ENCODE measurements at places on chromosomes 16 and 17.

DNA sequence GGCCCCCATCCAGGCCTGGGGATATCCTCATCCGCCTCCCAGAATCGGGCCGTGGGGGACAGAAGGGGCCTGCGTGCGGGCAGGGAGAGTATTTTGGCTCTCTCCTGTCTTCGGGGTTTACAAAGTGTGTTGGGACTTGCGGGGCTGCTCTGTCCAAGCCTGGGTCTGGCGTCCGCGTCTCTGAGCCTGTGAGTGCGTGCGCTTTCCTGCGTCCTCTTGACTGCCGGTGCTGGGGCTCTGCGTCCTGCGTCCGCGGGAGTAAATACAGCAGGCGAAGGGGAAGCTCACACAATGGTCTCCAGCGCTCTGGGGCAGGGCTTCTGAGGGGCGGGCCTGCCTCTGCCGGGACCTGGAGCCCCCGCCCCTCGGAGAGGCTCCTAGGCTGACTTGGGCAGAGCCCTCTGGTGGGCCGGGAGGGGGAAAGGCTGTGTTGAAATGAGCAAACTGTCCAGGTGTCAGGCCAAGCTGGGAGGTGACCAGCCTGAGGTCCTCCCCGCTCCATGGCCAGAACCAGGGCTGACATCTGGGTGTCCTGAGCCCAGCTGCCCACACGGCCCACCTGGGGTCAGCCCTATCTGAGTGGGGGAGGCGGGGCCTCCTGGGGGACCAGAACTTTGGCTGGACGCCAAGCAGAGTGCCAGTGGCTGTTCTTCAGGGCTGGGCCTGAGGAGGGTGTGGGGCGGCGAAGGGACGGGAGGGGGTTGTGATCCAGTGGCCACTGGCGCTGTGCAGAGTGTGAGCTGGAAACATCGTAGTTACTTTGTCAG lies 233.6 kb downstream of the SEC14L1 start:
- DNase-seq = no peak

GRCh38 chr16:61797961-61798507 lies 238.2 kb downstream of the CDH8 start:
- no peak for DNase-seq

DNA sequence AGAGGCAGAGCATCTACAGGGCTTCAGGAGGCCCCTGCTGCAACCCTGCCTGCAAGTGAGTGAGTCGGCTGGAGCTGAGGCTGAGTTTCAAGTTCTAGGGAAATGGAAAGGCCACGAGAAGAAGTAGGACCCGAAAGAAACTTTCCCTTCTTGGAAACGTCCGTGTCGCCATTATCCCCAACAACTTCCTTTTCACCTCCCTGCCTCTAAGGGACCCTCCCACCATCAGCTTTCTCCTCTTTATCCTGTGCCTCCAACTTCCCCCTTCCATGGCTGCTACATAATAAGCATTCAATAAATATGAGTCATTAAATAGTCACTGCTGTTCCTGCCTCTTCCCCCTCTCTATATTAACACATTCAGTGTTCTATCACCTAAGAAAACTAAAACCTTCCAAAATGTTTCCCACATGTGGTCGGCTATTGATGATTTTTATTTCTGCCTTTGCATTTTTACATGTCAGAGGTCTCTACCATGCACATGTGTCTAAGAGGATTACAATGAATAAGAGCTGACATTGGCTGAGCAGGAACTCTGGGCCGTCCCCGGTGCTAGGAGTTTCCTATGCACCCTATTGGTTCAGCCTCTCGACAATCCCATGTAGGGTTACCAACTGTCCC lies 115.9 kb upstream of the TNRC6C start:
- DNase-seq = no peak

- no peak for DNase-seq
These were observed at the start of gene RAB34 for GRCh38 chr17:28717578-28718332. TSS of gene RAB34 (minus strand) at chr17:28717868. CDS start at chr17:28717266, 602 bp downstream.

DNA sequence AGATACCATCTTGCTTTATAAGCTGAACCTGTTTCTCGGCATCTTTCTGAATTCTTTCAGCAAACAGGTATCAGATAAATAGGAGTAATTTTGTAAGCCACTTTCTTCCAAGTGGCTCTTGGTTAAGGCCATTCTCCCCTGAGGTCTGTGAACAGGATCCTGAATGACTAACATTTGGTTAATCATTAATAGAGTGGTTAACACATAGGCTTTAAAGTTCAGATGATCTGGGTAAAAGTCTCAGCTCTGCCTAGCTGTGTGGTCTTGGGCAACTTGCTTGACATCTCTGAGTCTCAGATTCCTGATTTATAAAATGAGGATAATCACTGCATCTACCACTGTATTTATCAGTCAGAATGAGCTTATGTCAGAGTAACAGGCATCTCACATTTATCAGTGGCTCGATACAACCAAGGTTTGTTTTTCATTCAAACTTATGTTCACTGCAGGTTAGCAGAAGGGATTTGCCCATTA lies 44.4 kb upstream of the ANKFN1 start:
- DNase-seq = no peak

GRCh38 chr16:31461201-31461920 lies 2.1 kb downstream of the ARMC5 start:
- no peak for DNase-seq

DNA sequence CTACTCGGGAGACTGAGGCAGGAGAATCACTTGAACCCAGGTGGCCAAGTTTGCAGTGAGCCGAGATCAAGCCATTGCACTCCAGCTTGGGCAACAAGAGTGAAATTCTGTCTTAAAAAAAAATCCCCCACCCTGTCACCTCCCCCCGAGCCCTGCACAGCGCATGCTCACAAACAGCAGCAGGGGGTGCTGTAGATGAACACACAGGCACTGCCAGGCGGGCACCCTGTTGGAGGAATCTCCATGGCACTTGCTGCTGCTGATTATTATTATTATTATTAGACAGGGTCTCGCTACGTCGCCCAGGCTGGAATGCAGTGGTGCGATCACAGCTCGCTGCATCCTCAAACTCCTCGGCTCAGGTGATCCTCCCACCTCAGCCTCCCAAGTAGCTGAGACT lies 24.6 kb downstream of the FZD2 start:
- DNase-seq = no peak

GRCh38 chr16:77585379-77586251 lies 136.7 kb upstream of the NUDT7 start:
- DNase-seq = no peak

- DNase-seq = no peak
These were observed 101.5 kb upstream of the SMIM36 start for GRCh38 chr17:55612691-55613141.

DNA sequence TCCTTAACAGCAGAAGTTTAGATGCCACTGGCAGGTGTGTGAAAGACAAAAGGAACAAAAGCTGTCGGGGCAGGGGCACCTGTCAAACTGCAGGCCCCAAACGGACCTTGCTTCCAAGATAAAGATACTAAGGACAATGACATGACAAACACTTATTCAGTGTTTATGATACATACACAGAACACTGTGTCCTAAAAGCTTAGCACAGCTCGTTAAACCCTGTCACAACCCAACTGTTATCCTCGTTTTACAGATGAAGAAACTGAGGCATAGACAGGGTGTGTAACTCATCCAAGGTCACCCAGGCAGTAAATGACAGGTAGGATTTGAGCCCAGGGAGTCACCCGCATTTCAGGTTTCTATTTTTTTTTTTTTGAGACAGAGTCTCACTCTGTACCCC lies 9.6 kb downstream of the SDK2 start:
- DNase-seq = no peak

GRCh38 chr17:16419074-16419928 lies 3.9 kb downstream of the TRPV2 start:
- no peak for DNase-seq

GRCh38 chr17:35949401-35949800 lies 5.9 kb upstream of the LYZL6 start:
- no peak for DNase-seq

GRCh38 chr17:80110927-80111701 lies 9.7 kb downstream of the GAA start:
- DNase-seq = no peak
